ENCODE measurements at places on chromosomes 7 and 10. TPM values are rescaled to one million over a fixed set of nuclear protein-coding genes. Genes with fewer than 3 reads are reported as not detected.

Gene CAV2
- 1.9 TPM for total RNA-seq

Gene NUTM2E
- not detected for total RNA-seq

Gene LRGUK
- total RNA-seq: 1.7 TPM

Gene CLEC2L
- total RNA-seq: not detected

Gene ATP6V0A4
- not detected for total RNA-seq

Gene SPDYE11
- total RNA-seq: not detected

Gene GIMAP7
- total RNA-seq: 100 TPM

Gene GRID1
- total RNA-seq: not detected

Gene KLF14
- total RNA-seq: not detected

Gene GJC3
- total RNA-seq: not detected

Gene C10orf62
- 0.32 TPM for total RNA-seq

Gene PRLHR
- total RNA-seq: not detected

Gene RBM20
- total RNA-seq: not detected

Gene GIMAP5
- total RNA-seq: 35.3 TPM

Gene PPP3CB
- 49.9 TPM for total RNA-seq

Gene NRAP
- not detected for total RNA-seq

Gene DDC
- total RNA-seq: not detected

Gene SPDYE1
- total RNA-seq: 0.18 TPM

Gene CDH23
- total RNA-seq: 1.2 TPM

All from natural killer cell (primary cell).